Esophagus muscularis mucosa (tissue), 4 donors: ENCODE measurements at places on chromosomes 4 and X. TPM values are rescaled to one million over a fixed set of nuclear protein-coding genes. Genes with fewer than 3 reads are reported as not detected.

The CDKL2 gene
- 6.2 TPM for total RNA-seq

The FRMPD3 gene
- not detected for total RNA-seq

The GIMD1 gene
- total RNA-seq, result not detected

The GNRHR gene
- 0.11 TPM for total RNA-seq

The PHOX2B gene
- total RNA-seq, result not detected

The EPHA5 gene
- total RNA-seq, result 0.42 TPM

The SHOX gene
- not detected for total RNA-seq

The CCDC120 gene
- total RNA-seq, result 1.2 TPM

The F8A2 gene
- total RNA-seq, result not detected

The GUCY2F gene
- total RNA-seq, result not detected

The TXK gene
- 0.92 TPM for total RNA-seq

The FAAH2 gene
- total RNA-seq, result 0.97 TPM

The PRKG2 gene
- total RNA-seq, result 11.2 TPM

The WDR17 gene
- total RNA-seq, result 3.2 TPM

The MAGEA9 gene
- not detected for total RNA-seq

The ARL13A gene
- total RNA-seq, result not detected
